Amniotic stem cell (primary cell): ENCODE measurements at places on chromosomes 7 and 10.

DNA sequence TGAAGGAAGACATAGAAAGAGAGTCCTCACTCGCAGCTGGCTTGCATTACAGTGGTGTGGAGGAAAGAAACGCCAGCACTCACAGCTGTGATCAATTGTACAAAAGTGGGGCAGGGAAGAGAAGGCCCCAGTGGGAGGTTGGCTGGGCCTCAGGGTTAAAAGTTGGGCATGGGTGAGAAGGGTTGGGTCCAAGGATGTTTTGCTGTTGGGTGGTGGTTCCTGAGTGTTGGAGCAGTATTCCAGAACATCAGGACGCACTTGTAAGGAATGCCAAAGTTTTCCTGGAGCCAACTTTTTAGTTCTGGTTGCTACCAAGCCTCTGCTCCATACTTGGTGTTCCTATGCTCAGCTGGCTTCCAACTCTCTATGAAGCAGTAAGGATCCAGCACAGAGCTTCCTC is 55.4 kb upstream of the MKRN1 start:
- no peak for DNase-seq

GRCh38 chr10:6242089-6242488 is 39.4 kb downstream of the PFKFB3 start:
- no peak for DNase-seq

DNA sequence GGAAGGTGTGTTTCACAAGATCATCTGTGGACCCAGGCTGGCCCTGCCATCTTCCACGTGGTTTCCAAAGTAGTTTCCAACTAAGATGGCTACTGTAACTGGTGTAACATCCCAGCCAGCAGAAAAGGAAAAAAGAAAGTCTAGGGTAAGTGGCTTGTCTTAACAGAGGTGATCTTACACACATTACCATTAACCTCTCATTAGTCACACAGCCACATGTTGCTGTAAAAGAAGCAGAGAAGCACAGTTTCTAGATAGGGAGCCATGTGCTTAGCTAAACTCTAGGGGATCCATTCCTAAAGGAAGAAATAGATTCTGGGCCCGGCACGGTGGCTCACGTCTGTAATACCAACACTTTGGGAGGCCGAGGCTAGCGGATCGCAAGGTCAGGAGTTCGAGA is 54.3 kb downstream of the ZNF438 start:
- DNase-seq = no peak

GRCh38 chr10:132299371-132300336 is 8.1 kb downstream of the STK32C start:
- DNase-seq = no peak

- DNase-seq = peak; percentile 31
Measured at GRCh38 chr7:111735661-111736551, 173.6 kb upstream of the IMMP2L start.

DNA sequence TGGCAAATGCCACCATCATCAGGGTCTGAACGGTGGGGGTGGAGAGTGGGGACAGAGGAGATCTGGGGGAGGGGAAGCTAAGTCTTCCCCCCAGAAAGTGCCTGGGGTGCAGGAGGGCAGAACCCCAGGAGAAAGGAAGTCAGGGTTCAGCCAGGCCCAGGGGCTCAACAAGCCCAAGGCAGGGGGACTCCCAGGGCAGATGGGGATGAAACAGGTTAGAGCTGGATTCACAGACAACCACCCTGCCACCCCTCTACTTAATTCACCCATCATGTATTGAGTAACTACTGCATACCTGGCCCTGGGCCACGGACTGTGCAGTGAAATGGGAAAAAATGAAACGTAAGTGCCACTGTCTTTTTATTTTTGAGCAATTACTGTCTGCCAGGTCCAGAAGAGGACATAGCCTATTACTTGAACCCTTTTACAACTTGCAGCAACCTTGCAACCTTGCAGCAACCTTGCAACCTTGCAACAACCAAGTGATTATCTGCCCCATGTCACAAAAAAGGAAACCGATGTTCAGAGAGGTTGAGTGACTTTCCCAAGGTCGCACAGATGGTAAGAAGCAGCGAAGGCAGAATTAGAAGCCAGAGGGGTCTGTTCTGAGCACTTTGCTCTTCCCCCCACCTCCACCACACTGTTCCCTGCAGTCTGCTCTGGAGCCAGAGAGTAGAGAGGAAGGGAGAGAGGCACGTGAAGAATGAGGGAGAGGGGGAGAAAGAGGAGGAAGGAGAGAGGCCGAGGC is 4.8 kb downstream of the ELN start:
- DNase-seq = no peak

GRCh38 chr7:74344132-74344496 is 54.9 kb downstream of the CLIP2 start:
- DNase-seq = no peak

GRCh38 chr10:17910125-17910789 is 41.5 kb upstream of the SLC39A12 start:
- DNase-seq = peak; percentile 61

DNA sequence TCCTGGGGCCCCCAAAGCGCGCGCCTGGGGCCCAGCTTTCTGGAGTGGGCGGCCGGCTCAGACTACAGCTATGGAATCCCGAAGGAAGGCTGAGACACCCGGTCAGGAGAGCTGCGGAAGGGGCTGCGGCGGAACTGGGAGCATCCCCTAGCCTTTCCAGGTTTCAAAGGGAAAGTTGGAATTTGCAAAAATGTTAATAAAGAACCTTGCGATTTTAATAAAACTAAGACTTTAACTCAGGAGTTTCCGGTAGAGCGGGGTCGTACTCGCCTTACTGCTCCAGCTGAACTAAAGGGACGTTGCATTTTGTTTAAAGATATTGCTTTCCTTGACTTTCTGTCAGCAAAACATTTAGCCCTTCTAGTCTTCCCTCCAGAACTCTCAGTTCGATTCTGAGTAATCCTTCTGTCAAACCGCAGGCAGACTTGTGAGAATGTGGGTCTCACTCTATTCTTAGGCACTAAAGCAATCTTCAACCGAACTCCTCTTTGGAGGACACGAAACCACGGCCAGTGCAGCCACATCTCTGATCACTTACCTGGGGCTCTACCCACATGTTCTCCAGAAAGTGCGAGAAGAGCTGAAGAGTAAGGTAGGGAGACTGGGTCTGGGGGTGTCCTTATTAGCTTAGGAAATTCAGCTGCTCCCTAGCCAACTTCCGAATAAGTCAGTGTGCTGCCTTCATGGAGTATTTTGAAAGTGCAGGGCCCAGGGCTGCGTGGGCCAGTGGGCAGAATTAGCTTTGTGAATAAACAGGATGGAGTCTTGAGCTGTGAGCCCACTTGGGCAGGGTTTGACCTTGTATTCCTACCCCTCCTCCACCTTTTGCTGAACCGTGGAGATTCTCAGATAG is 1.9 kb downstream of the CYP26A1 start:
- DNase-seq = no peak

- DNase-seq = no peak
Measured at GRCh38 chr10:58969576-58969975, 206.9 kb upstream of the PHYHIPL start.

GRCh38 chr10:122445469-122445868 is 9.0 kb upstream of the ARMS2 start:
- no peak for DNase-seq

DNA sequence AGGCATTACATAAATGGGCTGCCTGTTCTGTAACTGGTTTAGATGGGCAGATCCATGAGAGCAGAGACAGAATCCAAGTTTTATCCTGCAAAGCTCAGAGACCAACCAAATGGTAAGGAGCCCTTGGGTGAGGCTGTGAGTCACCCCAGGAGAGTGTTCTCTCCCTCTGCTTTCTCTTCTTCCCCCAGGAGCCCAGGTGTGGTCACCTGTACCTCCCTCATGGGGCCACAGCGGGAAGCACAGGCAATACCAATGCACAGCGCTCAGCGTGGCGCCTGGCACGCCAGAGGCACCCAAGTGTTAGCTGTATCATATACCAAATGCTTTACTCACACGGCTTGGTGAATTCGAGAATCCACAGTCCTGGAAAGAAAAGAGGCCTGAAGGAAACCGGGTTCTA is 39.4 kb downstream of the CTBP2 start:
- DNase-seq = no peak

GRCh38 chr7:151172273-151173141 is 5.0 kb upstream of the GBX1 start:
- DNase-seq = no peak

GRCh38 chr7:110095372-110096052 is 995.4 kb upstream of the LRRN3 start:
- no peak for DNase-seq

DNA sequence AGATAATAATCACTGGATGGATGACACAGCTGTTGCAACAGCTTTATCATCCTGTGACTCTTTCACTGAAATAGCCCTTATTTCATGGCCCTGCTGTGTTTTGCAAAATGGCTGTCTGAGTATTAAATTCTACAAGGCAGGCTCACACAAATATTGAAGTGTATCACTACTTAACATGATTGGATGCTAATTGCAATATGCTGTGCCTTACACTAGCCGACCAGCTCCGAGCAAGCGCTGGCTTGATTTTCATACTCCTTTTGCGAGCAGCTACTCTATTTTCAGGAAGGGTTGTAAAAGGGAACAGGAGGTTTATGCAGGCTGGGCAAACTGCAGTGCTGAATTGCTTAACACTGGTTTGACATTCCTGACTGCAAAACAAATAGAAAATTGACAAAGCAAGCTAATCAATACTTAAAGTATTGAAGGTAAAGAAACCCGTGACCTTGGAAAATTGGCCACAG is 121.6 kb downstream of the CACNB2 start:
- DNase-seq = no peak
